ENCODE measurements at places on chromosomes 3 and 15.

DNA sequence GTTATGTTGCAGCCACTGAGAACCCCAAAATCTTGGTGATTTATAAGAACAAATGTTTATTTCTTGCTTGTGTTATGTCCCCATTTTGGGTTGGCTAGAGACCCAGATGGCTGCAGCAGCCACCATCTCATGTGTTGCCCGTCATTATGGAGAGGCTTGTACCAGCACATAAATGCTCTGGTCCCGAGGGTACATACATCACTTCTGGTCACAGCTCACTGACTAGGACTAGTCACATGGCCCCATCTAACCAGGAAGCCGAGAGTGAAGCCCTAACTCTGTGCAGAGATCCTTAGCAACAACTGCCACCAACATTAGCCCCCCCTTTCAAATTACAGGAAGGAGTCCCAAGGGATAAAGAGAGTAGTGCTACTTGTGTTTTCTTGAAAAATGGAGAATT is 25.5 kb upstream of the HACD2 start:
- no peak for DNase-seq

GRCh38 chr3:57729334-57730045 is 26.6 kb upstream of the SLMAP start:
- DNase-seq, result no peak

GRCh38 chr15:76312540-76313174 is 1.4 kb upstream of the ETFA start:
- no peak for DNase-seq

DNA sequence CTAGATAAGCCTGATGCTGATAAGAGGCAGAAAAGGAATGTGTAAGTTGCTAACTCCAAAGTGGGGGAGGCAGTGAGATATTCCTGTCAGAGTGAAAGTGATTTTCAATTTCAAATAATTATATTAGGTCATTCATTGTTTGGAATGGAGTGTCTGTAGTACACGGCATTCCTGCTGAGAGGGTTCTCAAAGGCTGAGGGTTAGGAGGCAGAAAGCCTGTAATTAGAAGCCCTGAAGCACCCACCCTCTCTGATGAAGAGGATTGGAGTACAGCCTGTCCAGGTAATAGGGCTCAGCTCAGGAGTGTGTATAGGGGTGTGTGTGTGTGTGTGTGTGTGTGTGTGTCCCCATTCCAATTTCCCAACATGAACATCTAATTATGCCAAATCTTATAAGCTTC is 486.8 kb downstream of the MAGI1 start:
- no peak for DNase-seq

DNA sequence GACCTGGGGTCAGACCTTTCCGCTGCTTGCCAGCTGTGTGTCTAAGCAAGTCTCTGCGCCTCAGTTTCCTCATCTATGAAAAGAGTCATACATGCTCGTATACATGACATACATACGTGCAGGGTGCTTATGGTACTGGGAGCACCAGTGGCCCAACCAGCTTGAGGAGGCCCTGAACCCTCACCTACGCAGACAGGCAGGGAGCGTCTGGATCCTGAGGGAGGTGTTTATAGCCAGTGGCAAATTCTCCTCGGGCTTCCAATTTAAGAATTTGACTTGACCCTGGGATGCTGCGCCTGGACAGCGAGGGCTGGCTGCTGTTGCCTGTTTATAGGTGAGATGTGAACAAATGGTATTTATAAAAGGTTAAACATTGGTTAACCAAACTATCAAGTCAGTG is 17.7 kb upstream of the FGD5 start:
- no peak for DNase-seq

DNA sequence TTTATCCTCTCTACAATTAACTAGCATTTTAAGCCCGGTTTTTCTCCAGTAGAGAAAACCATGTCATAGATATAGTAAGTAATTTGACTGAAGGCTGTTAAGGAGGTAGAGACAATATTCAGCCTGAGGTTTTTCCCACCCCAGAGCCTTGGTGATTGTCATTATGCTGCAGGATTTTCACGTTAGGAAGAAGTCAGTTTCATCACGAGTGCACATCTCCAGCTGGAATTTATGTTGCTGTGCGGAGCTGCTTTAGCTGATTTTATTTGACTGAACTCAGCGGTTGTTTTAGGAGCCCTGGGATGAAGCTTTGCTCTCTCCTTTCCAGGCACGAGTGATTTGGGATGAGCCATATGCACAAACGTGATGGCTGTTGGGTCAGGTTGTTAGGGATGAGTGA is 271.3 kb upstream of the RGMA start:
- DNase-seq, result no peak

GRCh38 chr3:37810848-37811247 is 50.8 kb upstream of the CTDSPL start:
- DNase-seq, result no peak

All from activated CD4-positive, alpha-beta T cell treated with anti-CD3 and anti-CD28 coated beads, Interleukin-2, amount 50 U/mL, for 4 hours (primary cell).